ENCODE measurements at places on chromosomes 5 and 9.

DNA sequence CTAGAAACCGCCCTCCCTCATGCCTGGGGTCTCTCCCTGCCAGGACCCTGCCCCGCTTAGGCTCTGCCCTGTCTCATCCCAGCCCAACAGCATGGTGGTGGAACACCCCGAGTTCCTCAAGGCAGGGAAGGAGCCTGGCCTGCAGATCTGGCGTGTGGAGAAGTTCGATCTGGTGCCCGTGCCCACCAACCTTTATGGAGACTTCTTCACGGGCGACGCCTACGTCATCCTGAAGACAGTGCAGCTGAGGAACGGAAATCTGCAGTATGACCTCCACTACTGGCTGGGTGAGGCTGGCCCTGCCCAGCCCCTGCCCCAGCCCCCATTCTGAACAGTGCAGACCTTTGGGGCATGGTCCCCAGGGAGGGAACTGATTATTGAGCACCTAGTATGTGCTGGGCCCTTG, 33.9 kb downstream of the GSN start:
- no peak for DNase-seq

DNA sequence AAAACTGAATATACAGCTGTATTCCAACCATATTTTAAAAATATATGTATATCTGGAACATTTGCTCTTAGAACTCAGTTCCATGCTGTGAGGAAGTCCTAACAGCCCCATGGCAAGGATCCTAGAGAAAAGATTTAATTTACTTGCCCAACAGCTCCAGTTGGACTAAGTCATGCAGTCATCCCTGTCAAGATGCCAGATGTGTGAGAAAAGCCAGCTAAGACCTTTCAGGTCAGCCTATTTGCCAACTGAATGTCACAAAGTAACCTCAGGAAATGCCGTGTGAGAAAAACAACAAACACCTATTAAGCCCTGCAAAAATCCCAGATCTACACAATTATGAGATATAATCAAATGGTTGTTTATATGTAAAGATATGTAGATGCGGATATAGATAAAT, 416.3 kb downstream of the NR2F1-AS1 start:
- DNase-seq = no peak

GRCh38 chr9:72305707-72306106, 59.3 kb downstream of the ZFAND5 start:
- no peak for DNase-seq

DNA sequence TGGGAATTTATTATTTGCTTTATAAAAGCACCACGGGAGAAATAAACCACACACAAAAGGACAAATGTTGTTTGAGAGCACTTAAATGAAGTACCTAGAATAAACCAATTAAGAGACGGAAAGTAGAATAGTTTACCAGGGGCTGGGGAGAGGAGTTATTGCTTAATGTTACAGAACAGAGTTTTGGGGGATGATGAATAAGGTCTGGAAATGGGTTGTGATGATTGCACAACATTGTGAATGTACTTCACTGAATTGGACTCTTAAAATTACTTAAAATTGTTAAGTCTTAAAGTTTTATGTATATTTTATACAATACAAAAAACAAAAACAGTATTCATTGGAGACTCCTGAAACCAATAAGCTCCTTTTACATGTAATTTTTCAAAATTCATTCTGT, 1.5 kb downstream of the ZBTB43 start:
- no peak for DNase-seq

DNA sequence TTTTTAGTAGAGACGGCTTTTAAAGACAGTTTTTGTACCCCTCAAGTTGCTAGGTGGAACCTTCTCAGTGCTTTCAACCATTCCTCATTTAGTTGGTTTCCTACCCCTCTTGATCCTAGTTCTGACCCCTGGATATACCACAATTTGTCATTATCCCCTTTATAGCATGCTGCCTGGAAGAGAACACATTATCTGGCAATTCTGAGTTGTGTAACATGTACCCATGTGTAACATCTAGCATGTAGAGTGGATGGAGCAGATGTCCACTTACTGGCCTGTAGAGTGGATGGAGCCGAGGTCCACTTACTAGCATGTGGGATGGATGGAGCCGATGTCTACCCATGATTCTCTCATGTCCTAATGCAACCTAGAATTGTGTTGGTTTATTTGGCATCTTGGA, 7.5 kb downstream of the SLC36A1 start:
- no peak for DNase-seq
